Breast epithelium (tissue), 4 donors: ENCODE measurements at places on chromosomes 12 and 14.

DNA sequence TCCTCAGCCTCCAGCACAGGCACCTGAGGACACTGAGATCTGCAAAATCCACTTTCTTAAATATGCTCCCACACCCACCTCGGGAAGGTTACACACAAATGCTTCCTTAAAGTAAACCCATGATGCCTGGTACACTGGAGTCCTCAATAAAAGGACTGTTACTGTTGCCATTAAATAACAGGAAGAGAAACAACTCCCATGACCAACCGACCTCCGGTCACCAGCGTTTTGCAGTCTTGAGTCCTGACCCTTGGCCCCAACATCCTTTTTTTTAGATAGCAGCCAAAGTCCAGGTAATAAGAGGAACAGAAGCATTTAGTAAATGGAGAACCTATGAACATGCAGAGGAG lies 42.4 kb downstream of the ITPK1 start:
- no peak for DNase-seq

- no peak for DNase-seq
Measured at GRCh38 chr14:55117803-55118441, 11.1 kb upstream of the LGALS3 start.

GRCh38 chr12:101799774-101800173 lies 31.0 kb downstream of the GNPTAB start:
- DNase-seq: no peak

DNA sequence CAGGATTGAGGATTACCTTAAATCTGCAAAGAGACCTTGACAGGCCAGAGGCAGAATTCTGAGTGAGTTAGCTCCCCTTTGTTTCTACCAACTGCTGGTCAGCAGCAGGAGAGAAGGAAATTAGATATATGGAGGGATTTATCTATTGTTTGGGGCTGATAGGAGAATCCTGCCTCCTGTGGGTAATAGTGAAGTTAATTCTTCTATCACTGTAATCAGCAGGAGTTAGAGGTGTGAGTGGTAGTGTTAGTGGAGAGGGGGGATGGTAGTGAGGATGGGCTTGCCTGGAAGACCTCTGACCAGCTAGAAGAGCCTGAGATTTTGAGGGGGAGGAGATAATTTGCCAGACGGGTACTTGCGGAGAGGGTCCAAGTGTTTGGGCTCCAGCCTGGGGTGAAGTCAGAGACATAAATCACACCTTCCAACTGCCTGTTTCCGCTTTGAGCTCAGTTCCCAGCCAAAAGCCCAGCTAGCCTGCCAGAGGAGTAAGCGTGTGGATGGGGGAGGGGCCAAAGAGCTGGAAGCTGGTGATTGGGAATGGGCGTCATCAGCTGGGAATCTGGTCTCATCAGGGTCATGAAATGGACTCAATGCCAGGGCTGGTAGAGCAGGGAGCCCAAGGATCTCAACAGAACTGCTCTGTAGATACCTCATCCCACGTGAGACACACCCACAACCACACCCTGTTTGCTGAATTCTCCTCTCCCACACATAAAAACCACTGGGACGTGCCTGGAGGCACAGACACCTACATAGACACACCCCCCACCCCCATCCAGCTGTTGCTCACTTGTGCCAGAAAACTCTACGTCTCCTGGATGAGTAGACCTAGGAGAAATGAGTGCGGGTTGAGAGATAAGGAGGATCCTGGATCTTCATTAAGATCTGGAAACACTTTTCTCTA lies 13.1 kb upstream of the ITGA5 start:
- peak; percentile 51 for DNase-seq

DNA sequence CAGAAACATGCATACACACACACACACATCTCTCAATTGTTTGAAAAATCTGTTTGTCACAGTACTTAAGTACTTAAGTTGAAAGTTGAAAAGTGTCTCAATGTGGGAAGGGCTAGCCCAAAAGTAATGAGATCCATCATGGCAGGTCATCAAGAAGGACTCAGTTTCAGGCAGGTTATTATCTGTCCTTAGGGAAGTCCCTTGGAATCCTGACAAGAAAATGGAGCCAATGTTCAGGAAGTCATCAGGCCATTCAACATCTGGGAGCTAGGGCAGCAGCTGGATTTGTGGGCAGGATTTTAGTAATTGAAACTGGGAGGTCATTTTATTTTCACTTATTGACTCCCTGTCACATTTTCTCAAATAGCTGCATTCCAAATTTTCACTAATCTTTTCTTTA lies 56.0 kb downstream of the MSRB3 start:
- DNase-seq: no peak

GRCh38 chr12:62130834-62131552 lies 129.2 kb upstream of the USP15 start:
- no peak for DNase-seq

- no peak for DNase-seq
Measured at GRCh38 chr14:49464885-49465284, 121.3 kb downstream of the RPS29 start.

DNA sequence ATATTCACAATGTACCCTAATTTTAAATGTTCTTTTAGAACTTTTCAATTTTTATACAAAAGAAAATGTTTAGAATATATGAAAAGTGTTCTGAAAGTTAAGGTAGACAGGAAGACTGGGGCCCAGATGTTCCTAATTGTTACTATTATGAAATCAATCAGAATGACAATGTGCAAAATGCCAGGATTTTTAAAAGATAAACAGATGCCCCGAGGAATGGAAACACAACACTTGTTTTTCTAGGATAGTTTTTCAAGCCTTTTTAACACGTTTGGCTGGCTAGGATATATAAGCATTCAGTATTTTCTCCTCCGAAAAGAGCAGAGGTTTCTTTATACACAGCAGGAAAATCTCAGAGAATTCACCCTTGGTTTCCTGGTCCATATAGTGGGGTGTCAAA lies 106.8 kb downstream of the ESR2 start:
- no peak for DNase-seq

DNA sequence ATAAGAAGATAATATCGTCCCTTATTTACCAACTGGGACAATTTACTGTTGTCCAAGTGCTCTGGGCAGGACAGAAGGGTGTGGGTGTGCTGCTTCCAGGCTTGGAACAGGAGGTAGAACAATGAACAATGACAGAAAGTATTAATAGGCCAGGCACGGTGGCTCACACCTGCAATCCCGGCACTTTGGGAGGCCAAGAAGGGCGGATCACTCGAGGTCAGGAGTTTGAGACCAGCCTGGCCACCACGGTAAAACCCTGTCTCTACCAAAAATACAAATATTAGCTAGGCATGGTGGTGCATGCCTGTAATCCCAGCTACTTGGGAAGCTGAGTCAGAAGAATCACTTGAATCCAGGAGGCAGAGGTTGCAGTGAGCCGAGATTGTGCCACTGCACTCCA lies 2.5 kb downstream of the IFI27 start:
- DNase-seq: no peak

DNA sequence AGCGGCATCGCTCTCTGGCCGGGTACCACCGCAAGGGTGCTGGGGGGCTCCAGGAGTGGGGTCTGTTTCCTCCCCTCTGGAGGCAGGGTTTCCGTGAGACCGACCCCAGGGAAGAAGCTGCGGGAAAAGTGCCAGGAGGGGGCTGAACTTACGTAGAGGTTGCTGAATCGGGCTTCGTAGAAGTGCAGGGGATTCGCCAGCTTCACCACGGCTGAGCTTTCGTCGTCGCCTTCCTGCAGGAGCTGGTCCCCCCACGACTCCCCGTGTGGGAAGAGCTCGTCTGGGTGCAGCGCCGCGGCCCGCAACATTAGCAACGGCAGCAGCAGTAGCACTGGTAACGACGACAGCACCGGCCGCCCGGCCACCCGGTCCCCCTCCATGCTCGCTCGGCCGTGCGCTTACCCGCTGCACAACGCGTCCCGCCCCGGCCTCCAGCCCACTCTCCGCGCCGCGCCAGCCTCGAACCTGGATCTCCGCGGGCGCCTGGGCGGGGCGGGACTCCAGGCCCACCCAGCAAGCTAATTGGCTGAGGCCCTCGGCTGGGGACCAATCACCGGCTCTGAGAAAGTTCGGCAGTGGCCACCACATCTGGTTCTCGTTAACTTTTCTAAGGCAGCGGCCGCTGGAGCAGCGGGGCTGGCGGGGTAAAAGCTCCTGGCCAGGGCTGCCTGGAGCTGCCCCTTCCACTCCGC lies at the start of gene NID2:
Gene NID2 (minus strand): TSS at position 445 of the 692 bp plus-strand sequence. CDS start 65 bp downstream, at position 380.
- DNase-seq: peak; percentile 45

GRCh38 chr12:116629480-116629879 lies 70.3 kb downstream of the MAP1LC3B2 start:
- no peak for DNase-seq

DNA sequence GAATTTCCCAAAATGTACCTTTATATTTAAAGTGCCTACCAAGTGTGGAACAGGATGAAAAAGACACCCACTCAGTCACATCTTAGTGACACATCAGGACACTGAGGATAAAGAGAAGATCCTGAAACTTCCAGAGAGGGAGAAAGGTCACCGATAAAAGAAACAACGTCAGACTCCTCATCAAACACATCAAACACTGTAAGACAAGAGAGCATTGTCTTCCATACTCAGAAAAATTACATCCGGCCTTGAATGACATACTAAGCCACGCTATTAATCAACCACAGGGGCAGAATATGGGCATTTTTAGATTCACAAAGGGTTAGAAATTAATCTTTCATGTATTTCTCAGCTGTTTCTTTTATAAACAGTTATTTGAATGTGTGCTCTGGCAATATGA lies 490.3 kb downstream of the APAF1 start:
- DNase-seq: no peak

GRCh38 chr12:74245458-74245857 lies 292.2 kb upstream of the ATXN7L3B start:
- DNase-seq: no peak
